Stomach (tissue), 19 donors: ENCODE measurements at places on chromosomes 6 and 20.

DNA sequence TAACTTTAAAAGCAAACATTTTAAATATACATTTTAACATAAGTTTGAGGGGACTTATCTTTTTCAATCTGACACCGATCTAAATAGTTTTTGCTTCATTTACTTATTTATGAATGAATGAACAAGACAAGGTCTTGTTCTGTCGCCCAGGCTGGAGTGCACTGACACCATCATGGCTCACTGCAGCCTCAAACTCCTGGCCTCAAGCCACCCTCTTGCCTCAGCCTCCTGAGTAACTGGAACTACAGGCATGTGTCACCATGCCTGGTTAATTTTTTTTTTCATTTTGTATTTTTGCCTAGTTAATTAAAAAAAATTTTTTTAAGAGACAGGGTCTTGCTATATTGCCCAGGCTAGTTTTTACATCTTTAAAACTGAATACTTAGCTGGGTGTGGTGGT lies 25.4 kb downstream of the FBXO9 start:
- H3K27me3 ChIP-seq, result no peaks in the 10 kb centered on the region
- peaks cover 97% of the 10 kb centered on the region for H3K36me3 ChIP-seq
- H3K4me1 ChIP-seq, result no peaks in the 10 kb centered on the region
- H3K4me3 ChIP-seq, result no peak overlapping the region
- H3K27ac ChIP-seq, result no peak overlapping the region
- no peak for DNase-seq

DNA sequence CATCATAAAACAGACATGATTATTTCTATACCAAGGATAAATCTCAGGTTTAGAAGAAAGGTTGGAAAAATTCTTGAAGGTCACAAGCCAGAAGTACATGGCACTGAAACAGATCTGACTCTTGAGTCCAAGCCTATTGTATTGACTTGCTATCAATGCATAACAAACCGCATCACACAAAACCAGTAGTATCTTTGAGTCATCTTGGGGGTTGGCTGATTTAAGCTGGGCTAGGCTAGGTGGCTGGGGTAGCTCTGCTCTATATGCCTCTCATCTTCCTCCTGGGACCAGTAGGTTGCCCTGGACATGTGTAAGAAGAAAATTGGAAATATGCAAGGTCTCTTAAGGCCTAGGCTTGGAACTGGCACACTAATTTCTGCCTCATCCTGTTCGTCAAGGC lies 37.0 kb upstream of the RAB23 start:
- H3K4me1 ChIP-seq, result no peaks in the 10 kb centered on the region
- H3K4me3 ChIP-seq, result no peak overlapping the region
- no peaks in the 10 kb centered on the region for H3K27me3 ChIP-seq
- no peak for DNase-seq

GRCh38 chr20:43096126-43096930 lies 93.4 kb downstream of the PTPRT start:
- no peaks in the 10 kb centered on the region for H3K36me3 ChIP-seq
- no peak overlapping the region for H3K4me3 ChIP-seq
- no peaks in the 10 kb centered on the region for H3K4me1 ChIP-seq
- peaks cover 11% of the 10 kb centered on the region for H3K27me3 ChIP-seq
- peak; percentile 78 for DNase-seq

DNA sequence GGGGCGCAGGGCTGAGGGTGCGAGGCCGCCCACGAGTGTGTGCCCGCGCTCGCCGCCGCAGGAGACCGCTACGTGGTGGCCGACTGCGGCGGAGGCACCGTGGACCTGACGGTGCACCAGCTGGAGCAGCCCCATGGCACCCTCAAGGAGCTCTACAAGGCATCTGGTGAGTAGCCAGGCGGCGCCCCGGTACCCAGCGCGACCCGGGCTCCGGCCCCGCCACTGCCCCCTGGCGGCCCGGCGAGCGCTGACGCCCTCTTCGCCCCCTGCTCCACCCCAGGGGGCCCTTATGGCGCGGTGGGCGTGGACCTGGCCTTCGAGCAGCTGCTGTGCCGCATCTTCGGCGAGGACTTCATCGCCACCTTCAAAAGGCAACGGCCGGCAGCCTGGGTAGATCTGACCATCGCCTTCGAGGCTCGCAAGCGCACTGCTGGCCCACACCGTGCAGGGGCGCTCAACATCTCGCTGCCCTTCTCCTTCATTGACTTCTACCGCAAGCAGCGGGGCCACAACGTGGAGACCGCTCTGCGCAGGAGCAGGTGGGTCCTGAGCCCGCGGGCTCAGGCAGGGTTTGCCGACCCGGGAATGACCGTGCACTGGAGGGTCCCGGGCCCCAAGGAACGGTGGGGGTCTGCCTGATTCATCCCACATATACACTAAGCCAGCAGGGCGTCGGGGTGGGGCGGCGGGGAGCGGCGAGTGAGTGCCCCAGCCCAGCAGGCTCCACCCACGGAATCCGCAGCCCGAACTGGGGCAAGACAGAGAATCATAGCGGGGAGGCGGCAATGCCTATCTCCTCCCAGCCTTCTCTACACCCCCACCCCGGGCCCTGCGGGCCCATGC lies 17.4 kb downstream of the HSPA12B start:
- peak; percentile 75 for DNase-seq
- H3K27me3 ChIP-seq, result peaks cover 30% of the 10 kb centered on the region
- peaks cover 17% of the 10 kb centered on the region for H3K4me1 ChIP-seq

DNA sequence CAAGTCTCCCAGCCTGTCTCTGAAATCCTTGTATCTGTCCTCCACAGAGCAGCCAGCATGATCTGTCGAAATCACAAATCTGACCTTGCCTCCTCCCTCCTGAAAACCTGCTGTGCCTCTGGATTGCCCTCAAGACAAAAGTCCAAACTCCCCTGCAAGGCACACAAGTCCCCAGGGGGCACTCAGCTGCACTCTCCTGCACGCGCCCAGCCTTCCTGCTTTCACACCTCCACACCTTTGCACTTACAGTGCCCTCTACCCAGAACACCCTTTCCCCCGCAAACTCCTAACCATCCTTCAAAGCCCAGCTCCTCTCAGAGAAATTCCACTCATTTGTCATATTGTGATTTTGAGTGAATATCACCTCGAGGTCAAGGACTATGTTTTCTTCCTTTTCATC lies 83.4 kb upstream of the TOP1 start:
- no peaks in the 10 kb centered on the region for H3K4me1 ChIP-seq
- H3K4me3 ChIP-seq, result no peak overlapping the region
- peaks cover 15% of the 10 kb centered on the region for H3K27me3 ChIP-seq

DNA sequence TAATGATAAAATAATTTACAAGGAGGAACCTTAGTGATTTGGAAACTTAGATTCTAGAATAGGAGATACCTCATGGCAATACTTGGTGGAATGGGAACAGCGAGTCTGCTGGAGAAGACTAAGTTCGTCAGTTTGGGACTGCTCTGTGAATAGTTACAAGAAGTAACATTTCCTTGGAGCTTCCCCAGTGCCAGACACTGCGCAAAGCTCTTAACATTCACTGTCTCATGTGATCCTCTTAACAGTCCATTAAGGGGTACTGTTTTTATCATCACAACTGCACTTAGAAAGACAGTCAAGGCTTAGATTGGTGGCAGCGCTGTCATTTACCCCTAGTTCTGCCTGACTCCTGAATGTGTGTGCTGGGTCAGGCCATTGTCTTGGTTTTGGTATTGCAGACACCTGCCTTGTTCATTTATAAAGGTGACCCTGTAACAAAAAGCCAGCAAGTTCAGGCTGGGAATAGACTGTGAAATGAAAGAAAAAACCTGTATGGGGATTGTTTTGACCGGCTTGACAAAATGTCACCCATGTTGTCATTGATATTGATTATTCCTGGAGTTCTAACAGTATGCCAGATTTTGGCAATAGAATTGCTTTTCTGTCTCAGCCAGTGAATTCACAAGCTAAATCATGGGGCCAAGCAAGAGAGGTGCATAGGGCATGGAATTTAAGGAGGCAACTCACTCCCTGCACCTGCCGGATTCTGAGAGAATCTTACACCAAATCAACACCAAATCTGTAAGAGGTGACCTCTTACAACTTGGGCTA lies 118.4 kb downstream of the SASH1 start:
- H3K4me1 ChIP-seq, result peaks cover 17% of the 10 kb centered on the region
- H3K27ac ChIP-seq, result no peak overlapping the region
- H3K4me3 ChIP-seq, result no peak overlapping the region
- no peaks in the 10 kb centered on the region for H3K27me3 ChIP-seq
- H3K36me3 ChIP-seq, result no peaks in the 10 kb centered on the region

DNA sequence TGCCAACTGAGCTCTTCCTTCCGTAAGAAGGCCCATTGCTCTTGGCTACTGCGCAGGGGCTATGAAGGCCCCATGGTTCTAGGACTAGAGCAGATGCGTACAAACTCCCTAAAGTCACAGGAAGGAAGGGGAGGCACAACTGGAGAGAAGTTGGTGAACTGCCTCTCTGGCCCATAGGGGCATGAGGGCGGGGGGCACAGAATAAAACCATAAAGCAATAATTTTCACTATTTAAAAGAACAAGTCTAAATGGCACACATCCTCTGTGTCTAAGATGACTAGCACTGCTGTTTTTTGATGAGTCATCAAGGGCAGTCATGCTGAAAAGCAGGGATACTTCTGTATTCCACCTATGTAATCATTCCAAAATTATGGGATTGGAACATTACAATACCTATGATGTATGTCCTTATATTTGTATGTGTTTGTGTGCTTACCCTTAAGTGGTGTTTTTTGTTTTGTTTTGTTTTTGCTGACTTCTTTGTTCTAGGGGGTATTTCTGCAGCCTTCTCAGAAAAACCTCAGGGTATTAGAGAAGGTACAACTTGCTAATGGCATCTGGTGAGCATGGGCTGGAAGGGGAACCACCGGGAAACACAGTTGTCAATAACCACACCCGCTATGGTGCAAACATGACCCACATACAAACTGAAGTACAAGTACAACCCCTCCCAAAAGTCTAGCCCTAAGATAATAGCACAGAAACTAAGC lies 36.9 kb downstream of the B4GALT5 start:
- no peaks in the 10 kb centered on the region for H3K27me3 ChIP-seq
- DNase-seq, result peak; percentile 60
- peak overlapping the region; percentile 94 for H3K27ac ChIP-seq
- no peaks in the 10 kb centered on the region for H3K36me3 ChIP-seq
- no peak overlapping the region for H3K4me3 ChIP-seq

DNA sequence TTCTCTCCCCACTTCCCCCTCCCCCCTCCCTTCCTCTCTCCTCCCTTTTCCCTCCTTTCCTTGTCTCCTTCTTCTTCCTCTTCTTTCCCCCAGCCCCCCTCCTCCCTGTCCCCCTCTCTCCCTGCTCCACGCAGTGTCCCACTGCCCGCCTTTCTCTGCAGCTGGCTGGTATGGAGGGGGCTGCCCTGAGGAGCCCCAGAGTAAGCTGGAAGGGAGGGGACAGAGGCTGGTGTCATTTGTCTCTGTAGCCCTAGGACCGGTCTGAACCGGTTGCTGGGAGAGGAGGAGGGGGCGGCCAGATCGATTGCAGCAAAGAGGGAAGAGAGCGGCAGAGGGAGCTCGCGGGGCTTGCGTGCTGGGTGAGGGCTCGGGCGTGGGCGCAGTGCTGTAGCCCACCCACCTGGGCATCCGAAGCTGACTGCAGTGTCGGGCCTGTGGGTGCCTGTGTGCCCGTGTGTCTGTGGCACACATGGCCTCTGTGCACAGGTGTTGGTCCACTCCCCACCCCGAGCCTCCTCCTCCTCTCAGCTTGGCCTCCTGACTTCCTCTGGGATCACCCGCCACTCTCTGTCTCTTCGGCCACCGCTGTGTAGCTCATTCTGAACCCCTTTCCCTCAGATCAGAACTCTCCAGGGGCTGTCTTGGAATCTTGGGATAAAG lies 50.6 kb downstream of the SRC start:
- H3K27ac ChIP-seq, result no peak overlapping the region
- DNase-seq, result peak; percentile 89
- peaks cover 33% of the 10 kb centered on the region for H3K36me3 ChIP-seq

DNA sequence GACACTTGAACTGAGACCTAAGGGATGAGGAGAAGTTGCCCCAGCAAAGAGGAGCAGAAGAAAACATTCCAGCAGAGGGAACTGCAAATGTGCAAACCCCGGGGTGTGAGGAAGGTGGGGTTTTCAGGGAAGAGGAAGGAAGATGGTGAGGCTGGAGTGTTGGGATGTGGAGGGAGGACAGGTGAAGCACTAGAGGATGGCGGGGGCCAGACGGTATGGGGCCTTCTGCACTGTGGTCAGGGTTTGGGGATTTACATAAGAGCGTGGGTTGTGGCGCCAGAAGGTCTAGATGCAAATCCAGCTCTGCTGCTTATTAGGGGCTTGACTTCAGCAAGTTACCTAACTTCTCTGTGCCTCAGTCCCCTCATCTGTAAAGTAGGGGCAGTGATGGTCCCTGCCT lies 16.0 kb downstream of the DLGAP4 start:
- DNase-seq, result no peak
- no peak overlapping the region for H3K4me3 ChIP-seq
- H3K4me1 ChIP-seq, result no peaks in the 10 kb centered on the region

DNA sequence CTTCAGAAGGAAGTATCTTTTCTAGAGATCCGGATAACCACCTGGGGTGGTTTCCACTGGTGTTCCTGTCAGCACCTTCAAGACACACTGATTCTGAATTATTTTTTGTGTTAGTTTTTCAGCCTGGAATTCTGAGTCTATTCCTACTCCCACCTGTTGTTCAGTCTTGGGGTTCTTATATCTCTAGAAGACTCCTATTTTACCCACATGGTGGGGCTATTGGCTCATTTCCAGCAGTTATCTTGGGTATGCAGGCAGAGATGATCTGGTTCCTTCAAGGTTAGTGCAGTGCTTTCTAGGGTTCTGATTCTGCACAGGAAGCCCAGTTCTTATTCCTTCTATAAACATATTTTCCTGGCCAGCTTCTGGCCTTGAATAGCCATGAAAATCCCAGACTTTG lies 175.6 kb upstream of the PDE7B start:
- H3K27ac ChIP-seq, result no peak overlapping the region
- no peaks in the 10 kb centered on the region for H3K36me3 ChIP-seq
- DNase-seq, result no peak
- H3K4me3 ChIP-seq, result no peak overlapping the region

DNA sequence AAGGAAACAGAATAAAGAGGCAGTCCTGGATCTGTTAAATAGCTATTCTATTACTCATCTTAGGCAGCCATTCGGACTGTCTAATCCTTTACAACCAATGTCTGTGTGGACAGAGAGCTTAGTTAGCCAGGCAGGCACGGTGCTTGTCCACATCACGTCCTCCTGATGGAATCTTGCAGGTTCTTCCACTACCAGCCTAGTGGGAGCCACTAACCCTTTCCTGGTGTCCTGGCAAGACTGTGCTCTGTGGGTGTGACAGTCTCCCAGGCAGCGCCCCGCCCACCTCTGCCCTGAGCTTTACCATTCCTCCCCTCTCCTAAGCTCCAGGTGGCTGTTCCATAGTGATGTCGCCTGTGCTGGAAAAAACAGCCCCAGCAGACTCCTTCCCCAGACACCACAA lies 78.3 kb upstream of the CLDN20 start:
- peaks cover 12% of the 10 kb centered on the region for H3K4me1 ChIP-seq
- DNase-seq, result peak; percentile 67
- no peaks in the 10 kb centered on the region for H3K36me3 ChIP-seq
- no peaks in the 10 kb centered on the region for H3K27me3 ChIP-seq

- no peak for DNase-seq
- no peaks in the 10 kb centered on the region for H3K27me3 ChIP-seq
- H3K36me3 ChIP-seq, result no peaks in the 10 kb centered on the region
- no peak overlapping the region for H3K4me3 ChIP-seq
- peaks cover 2% of the 10 kb centered on the region for H3K4me1 ChIP-seq
These were observed 368.5 kb upstream of the EPHA7 start for GRCh38 chr6:93787841-93788240.
